Stimulated activated CD8-positive, alpha-beta memory T cell treated with anti-CD3 and anti-CD28 coated beads, Interleukin-15, amount 100 ng/mL, for 24 hours (primary cell): ENCODE measurements at places on chromosomes 2 and 18.

GRCh38 chr2:212141499-212141898 lies 397.1 kb downstream of the ERBB4 start:
- DNase-seq = no peak

DNA sequence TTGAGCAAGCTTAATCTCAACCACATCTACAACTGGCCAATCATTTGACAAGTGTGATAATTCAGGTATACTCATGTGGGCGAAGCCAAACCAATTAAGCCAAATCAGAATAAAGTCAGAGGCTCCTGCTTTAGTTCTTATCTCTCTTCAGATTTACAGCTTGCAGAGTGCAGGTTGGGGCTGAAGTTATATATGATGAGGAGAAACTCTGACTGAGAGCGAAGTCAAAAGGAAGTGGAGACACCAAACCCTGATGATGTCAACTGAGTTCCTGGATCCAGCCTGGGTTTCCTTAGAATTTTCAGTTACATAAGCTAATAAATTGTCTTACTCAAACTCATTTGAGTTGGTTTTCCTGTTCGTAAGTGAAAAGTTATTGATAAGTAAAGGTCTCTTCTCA lies 73.9 kb downstream of the ASXL2 start:
- no peak for DNase-seq

- no peak for DNase-seq
These were observed 652.9 kb upstream of the ID2 start for GRCh38 chr2:8028981-8029380.

- DNase-seq = no peak
These were observed 6.1 kb upstream of the CCDC102B start for GRCh38 chr18:68791801-68792200.

DNA sequence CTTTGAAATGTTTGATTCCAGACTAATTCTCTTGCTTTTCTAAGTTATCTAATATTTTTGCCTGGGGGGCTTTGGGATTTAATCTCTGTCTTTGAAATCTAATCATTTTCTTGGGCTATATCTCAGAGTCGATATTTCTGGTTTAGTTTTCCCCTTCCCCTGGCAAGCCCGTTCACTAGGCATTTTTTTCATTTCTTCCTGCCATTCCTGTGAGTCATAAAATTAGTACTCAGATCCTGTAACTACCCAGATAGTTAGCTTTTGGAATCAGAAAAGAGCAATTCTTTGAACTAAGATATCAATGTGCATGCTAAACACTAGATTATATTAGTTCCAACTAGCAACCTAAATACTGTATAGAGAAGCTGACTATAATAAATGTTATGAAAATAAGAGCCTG lies 29.4 kb upstream of the RNF149 start:
- DNase-seq = no peak

- DNase-seq = no peak
These were observed 234.2 kb upstream of the SPOPL start for GRCh38 chr2:138267161-138267901.

DNA sequence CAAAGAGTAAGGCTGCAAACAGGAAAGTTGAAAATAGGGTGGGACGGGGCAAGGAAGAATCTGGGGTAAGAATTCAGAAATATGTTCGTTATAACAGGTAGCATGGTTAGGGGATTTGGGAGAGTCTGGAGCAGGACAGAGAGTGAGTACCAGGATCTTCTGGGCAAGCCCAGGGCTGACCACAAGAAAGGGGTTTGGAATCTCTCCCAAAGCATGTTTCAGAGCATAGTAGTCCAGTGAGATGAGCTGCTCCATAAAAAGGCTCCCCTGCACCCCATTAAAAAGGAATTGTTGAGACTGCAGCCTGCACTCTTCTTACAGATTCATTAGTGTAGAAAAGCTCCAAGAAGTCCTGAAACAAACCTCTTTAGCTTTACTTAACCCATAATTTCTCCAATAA lies 291.1 kb downstream of the MTX2 start:
- no peak for DNase-seq

GRCh38 chr2:121197369-121198091 lies 87.5 kb downstream of the TFCP2L1 start:
- DNase-seq = no peak

DNA sequence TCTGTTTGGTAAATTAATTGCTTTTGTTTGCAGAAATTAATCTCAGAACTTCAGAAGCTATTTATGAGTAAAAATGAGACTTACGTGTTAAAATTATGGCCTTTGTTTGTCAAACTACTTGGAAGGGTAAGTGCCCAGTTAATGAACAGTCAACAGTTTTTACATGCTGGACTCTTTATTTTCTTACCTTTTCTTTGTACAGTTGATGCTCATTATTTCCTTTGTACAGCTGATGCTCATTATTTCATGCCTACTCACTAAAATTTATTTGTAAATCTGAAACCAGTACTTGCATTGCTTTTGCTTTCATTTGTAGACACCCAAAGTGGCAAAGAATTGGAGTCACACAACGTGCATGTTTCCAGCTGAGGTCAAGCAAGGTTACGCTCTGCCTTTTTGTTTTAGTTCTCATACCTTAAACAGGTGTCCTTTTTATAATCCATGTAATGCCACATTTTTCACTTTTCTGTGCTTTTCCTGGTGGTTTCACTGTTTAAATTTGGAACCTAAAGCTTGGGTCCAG lies 13.3 kb downstream of the RIF1 start:
- no peak for DNase-seq

DNA sequence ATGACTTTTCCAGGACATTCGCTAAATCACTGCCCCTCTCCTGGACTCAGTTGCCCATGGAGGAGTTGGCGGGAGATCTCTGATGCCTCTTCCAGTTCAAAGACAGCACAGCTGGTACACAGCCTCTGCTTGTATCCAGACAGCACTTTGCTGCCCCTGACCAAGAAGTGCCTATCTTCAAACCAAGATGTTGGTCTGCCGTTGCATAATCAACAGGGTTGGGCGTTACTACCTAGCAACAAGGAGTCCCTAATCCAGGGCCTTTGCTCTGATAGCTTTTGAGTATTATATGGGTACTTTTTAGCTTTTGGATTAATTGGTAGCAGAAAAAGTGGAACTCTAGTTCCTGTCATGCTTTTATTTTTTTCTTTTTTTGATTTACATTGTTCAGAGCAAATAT lies 166.6 kb downstream of the FAM210A start:
- no peak for DNase-seq

DNA sequence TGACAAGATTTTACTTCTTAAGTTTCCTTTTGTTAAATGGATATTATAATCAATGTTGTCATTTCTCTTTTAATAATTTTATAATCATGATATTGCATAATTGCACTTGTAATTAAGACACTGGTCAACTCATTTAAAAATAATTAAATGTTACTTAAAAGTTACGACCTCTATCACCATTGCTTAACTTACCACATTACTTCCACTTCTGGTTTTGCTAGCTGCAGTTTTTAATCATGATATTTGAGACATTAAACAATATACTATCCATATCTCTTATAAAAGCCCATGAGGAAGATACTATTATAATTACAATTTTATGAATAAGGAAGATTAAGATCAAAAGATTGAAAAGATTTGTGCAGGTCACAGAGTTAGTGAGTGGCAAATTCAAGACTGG lies 502.0 kb downstream of the RNF144A start:
- no peak for DNase-seq

GRCh38 chr2:43934567-43934966 lies 61.2 kb downstream of the LRPPRC start:
- DNase-seq = no peak

- DNase-seq = no peak
These were observed 40.4 kb downstream of the SERTAD2 start for GRCh38 chr2:64613276-64613675.

- DNase-seq = no peak
These were observed 1.6 kb downstream of the NUP35 start for GRCh38 chr2:183125659-183126341.

- DNase-seq = no peak
These were observed 12.6 kb downstream of the MRPL44 start for GRCh38 chr2:223969856-223970255.

DNA sequence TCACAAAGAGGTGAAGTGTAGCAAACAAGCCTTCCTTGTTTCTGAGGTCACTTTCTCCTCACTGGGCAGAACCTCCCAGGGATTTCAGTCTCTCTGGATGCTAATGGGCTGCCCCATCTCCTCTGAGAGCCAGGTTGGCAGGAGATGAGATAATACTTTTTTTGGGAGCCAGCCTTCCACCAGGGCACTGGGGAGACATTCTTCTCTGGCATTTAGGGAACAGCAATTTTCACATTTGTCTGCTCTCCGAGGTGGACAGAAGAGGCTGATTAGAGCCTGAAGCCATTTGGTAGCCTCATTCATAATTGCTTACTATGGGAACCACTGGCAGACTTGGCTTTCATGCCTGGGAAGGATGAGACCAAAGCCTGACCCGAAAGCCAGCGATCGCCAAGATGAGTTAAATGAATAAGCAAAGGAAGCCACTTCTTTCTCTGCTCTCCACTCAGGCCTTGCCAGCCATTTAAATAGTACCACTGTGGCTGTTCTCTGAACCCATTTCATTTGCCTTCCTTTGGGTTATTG lies 70.1 kb downstream of the NRP2 start:
- no peak for DNase-seq

- no peak for DNase-seq
These were observed 33.1 kb upstream of the DNMT3A start for GRCh38 chr2:25374827-25375226.

DNA sequence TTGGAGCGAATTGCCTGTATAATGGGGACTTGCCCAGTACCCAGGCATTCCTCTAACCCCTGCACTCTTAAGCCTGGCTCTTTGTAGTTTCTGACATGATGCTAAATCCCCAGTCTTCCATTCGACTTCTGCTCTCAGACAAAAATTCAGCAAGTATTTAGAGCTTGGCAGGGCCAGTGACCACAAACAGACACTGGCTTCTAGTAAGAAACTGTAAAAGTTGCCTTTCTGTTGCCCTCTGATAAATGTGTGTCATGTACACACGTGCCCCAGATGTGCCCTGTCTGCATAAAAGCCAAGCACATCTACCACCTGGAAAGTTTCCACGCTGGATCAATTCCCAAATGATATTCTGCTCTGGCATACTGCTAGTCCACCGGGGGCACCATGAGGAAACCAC lies 18.0 kb downstream of the PAX3 start:
- DNase-seq = no peak

GRCh38 chr2:105432749-105433148 lies 33.9 kb upstream of the FHL2 start:
- no peak for DNase-seq

- DNase-seq = no peak
These were observed 26.1 kb upstream of the TMX3 start for GRCh38 chr18:68740966-68741365.

DNA sequence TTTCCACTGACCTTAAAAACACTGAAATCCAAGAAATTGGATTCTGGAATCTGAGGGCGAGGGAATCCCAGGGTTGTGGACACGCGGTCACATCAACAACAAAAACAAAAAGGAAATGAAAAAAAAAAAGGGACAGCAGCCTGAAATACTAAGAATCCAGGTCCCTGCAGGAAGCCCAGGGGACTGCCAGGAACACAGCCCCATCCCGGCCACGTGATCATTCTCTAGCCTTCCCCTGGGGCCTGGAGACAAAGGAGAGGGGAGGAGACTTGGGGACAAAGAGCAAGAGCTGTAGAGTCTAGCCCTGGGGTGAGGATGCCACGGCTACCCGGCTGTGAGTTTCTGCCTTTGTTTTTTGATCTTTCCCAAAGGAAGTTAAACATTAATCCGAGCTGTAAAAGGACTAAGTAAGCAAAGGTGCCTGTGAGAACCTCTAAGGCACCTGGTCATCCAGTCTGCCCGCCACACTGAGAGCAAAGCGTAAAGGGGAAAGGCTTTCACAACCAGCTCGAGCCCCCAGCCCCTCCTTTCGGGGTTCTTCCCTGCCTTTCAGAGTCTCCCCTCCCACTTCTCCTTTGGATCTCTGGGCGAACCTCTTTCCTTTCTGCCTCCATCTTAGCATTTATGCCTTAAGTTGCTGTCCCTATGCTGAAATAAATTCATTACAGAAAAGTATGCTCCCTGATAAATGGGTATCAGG lies 57.9 kb upstream of the MSH2 start:
- DNase-seq = no peak

DNA sequence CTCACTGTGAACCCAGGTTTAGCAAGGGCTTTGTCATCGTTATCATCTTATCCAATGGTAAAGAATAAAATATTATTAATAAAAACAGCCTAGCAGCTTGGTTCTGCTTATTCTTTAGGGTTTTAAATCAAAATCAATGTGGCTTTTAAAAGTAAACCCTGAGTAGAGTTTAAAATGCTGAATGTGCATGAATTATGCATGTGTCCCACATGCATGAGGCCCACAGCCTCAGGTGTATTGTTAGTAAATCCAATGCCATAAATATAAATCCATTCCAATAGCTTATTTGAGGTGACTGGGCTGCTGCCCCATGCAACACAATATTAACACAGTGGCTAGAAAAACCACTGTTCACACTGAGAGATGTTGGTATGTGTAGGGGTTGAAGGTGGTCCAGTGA lies 254.1 kb downstream of the HNMT start:
- DNase-seq = no peak

DNA sequence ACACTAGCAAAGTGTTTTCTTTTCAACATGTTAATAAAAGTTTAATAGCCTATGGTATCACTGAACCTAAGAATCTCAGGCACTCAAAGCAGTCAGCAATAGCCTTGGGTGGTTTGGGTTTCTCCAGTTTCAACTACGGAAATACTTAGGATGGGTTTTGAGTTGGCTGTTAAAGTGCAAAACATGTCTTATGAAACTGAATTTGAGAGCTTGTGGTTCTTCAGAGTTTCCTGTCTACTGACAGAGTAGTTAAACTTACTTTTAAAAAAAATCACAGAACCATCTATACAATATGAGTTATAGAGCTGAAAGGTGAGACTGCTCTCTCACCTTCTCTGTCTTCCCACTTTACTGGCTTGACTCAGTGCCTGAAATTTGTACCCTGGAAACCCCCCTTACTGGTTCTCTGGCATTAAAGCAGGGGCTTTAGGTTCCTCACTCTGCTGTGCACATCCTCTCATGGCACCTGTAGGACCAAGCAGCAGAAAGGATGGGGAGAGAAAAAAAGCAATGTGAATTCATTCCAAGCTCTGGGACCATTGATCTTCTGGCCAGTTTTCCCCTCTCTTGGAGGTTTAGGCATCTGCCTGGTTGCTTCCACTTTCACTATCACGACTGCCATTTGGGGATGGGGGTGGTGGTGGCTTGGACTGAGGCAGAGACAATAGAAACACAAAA lies 18.1 kb downstream of the CCDC141 start:
- DNase-seq = no peak

GRCh38 chr2:16109821-16110310 lies 169.5 kb downstream of the MYCN start:
- DNase-seq = no peak

DNA sequence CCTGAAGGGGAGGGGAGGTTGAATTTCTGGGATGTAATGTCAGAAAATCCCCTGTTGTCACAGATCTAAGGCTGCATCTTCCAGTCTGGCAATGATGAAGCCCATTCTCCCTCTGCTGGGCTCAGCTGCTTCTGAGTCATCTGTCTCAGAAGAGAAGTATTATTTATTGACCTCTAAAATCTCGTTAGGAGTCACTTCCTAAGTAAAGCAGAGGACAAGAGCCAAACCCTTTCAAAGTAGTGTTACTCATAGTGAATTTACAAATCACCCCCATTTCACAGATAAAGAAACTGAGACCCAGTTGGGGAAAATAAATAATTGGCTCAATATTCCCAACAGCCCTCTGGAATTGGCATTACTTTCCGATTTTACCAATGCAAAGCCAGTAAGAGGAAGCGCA lies 167.3 kb upstream of the SKOR2 start:
- DNase-seq = no peak
